ENCODE measurements at places on chromosomes 4 and X. TPM values are rescaled to one million over a fixed set of nuclear protein-coding genes. Genes with fewer than 3 reads are reported as not detected.
A peak's percentile ranks its signal among the peaks of the same experiment; 100 is the strongest.

ARHGAP10 gene
- 126 TPM for total RNA-seq

- DNase-seq = no peak
Observed at GRCh38 chrX:311156-312129, 7.2 kb downstream of the GTPBP6 start.

GRCh38 chrX:86455495-86455894, 307.2 kb downstream of the DACH2 start:
- DNase-seq = no peak

SYTL4 gene
- 23.2 TPM for total RNA-seq

DNA sequence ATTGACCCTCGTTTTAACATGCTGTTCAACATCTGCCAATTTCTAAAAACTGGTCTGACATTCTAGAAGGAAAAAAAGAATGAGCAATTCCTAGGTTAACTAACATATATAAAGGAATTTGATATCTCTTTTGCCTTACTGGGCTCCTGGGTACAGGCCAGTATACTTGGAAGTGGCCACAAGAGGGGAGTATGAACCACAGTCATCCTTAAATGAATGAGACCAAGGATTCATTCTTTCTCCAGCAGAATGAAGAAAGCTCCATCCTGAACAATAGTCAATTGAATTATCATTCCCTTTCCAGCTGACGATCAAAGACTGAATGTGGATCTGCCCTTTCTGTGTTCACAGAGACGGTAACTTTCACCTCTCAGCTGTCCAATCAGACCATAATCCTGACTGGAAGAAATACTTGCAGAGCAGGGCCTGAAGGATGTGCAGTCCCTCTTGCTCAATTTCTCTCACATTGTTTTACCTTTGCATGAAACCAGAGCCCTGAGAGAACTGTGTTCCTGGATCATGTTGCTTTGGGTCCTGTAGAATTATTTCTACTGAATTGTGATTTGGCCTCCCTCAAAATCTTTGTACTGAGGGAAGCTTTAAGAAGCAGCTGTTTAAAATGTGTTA, 14.8 kb upstream of the SPARCL1 start:
- no peak for DNase-seq

DNA sequence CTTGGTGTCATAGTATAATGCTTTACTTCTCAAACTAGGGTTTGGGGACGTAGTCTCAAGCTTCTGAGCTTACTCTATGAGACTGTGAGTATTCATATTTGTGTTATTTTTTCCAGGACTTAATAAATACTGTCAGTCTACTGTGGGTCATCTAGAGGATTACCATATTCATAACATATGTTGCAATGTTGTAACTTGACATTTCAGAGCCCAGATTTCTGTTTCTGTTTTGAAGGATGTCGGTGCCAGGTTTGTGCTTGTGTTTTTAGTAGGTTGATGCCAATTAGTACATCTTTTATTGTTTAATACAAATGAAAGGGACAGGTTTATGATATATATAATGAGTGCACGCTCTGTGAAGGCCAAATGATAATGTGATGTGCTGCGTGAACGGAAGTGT, 69.6 kb downstream of the SPANXN4 start:
- DNase-seq = no peak

FGA gene
- not detected for total RNA-seq

GRCh38 chr4:78149751-78150542, 92.8 kb downstream of the FRAS1 start:
- no peak for DNase-seq

SYAP1 gene
- total RNA-seq = 47.8 TPM

WAS gene
- 0.19 TPM for total RNA-seq

DNA sequence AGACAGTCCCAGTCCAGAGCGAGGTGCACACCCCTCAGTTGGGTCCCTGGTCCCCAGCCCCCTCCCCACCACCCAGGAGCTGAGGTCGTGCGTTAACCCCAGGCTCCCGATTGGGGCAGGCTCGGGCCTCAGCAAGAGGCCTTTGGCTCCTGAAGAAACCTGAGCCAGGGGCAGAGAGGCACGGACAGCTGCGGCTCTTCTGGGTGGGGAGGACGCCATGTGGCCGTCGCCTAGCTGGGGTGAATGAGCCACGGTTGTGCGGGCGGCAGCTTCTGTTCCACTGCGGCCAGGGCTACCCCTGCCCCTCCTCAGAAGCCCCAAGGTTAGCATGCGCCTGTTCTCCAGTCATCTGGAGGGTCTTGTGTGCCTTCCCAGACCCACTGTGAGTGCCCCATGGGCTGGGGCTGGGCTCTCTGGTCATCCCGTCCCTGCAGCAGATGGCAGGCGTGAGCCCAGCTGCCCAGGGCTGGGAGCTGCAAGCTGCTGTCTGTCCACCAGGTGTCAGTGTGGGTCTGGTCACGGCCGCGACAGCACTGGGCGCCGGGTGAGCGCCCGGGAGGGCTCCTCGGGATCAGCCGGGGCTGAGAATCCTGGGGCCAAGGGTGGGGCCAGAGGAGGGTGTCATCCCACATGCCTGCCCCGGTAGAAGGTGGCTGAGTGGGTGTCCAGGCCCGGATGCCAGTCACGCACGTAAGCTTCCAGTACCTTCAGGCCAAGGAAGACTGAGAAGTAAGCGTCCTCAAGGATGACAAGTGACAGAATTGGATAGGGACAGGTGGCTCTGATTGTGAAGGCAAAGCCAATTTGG, 21.9 kb downstream of the ATP2B3 start:
- peak; percentile 91 for DNase-seq

DNA sequence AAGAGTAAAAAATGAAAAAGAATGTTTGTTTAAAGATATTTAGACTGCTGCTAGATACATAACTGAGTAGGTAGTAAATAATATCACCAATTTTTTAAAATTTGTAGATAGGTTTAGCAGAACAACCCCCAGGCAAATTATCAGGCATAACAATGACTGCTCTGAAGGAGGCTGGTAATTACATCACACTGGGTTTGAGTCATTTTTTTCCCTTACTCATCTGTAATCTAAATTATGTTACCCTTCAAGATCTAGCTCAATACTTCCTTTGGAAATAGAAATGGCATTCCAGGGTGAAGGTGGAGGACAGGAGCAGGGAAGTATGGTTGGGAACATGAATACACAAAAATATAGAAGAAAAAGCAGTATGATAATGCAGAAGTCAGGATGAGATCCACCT, 431.6 kb upstream of the MAOA start:
- no peak for DNase-seq

- no peak for DNase-seq
Observed at GRCh38 chr4:180052629-180053028, 2190.6 kb upstream of the TENM3 start.

DNA sequence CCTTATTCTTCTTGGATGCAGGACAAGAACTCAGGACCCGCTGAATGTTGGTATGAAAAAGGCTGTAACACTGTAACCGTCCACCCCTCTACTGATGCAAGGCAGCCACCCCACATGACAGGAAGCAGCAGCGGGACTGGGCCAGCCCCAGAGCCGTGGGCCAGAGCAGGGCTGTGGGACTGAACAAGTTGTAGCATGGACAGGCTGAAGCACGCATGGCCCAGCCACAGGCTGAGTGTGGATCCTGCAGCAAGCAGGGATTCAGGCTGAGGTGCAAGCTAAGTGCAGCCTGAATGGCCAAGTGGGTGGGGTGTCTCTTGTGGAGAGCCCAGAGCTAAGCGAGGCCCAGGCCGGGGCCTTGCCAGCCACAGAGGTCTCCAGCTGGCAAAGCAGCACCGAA, 632.2 kb downstream of the SPOCK3 start:
- DNase-seq = no peak

- no peak for DNase-seq
Observed at GRCh38 chr4:75434105-75434504, 80.1 kb downstream of the RCHY1 start.

ODAM gene
- total RNA-seq = not detected

- no peak for DNase-seq
Observed at GRCh38 chr4:68342134-68342533, 7.8 kb downstream of the YTHDC1 start.

GRCh38 chr4:167049257-167049656, 185.0 kb downstream of the SPOCK3 start:
- DNase-seq = no peak

DNA sequence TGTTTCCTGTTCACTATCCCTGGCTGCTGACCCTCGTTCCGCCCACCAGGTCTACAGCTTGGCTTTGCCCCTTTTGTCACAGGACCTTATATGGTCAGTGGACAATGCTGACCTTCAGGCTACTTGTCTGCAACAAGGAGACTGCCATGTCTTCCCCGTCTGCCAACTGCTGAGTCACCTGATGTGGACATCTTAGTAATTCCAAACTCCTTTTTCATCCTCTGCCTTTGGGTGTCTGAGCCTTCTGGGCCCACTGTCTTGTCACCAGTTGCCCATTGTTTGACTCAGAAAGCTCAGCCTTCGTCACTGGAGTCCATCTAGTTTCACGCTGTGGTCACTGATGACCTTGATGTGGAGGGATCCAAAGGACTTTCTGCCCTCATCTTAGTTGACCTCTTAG, 30.2 kb downstream of the GPRIN3 start:
- DNase-seq = no peak

SLITRK4 gene
- 0.11 TPM for total RNA-seq

DNA sequence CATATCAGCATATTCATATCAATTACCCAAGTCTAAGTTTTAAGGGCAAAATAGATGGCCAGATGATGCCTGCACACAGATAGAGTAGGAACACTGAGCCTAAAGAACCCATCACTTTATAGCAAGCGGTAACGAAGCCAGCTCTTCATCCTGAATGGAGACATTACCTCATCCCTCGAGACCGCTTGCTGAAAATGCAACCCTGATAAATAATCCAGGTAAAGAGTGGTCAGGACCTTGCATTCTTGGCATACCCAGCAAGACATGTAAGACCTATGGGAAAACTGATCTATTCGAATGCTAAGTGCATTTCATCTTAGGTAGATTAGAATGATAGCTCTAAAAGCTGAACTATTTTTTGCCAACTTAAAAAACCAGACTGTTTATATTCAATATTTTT, 25.3 kb downstream of the DCHS2 start:
- no peak for DNase-seq

GRCh38 chr4:121096629-121097028, 24.3 kb upstream of the NDNF start:
- no peak for DNase-seq

DNA sequence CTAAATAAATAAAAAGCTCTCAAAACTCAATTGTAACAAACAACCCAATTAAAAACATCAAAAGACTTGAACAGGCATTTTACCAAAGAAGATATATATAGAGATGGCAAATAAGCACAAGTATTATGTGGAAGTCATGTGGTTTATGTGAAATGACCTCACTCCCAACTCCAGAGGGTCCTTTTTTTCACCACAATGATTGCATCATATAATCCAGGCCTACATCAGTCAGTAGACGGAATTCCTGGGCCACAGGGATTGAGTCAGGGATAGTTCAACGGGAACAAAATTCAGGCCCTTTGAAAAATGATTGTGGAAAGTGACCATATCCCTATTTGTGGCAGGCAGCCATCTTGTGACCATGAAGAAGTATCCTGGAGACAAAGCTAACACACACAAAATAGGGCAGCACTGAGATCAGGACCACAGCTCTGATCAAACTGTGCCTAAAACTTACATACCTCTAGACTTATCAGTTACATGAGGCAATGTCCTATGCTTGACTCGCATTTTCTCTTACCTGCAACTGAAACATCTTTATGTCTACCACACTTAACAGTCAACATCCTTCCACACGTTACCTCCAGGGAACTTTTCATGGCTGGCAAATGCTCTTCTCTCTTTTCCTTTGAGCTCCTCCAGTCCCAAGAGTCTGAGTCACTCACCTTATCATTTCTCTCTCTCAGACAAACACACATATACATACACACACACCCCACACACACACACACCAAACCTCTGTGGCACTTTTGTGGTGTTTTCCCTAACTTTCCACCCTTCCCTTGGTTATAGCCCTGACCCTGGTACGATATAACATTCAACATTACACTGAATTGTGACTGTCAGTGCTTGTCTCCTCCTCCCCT, 113.5 kb downstream of the PHF8 start:
- DNase-seq = no peak

IQCM gene
- not detected for total RNA-seq

DNA sequence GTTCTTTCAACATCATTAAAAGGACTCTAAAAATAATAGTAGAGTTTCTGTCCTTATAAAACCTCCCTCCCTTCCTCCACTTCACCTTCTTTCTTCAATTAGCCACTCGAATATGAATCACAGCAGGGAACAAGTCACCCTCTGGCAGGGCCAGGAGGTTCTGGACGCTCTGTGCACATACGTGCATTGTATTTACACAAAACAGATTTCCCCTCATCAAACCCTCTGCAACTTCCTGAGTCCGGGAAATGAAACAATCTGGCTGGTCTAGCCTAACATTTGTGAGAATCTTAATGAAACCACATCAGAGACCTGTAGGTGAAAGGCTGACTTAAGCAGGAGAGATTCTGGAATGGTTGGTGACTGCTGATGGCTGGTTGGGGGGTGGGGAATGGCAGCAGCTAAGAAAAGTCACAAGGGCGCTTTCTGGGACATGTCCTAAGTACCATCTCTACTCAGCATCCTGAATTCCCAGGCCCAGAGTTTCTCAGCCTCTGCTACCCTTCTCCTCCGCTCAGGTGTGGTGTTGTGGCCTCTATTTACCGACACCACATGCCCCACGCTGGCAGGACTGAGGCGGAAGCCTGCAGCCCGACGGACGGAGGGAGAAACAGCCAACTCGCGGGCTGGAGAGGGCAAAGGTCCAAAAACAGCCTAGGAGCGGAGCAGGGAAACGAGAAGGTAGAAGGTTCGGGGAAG, 1.0 kb downstream of the ZDHHC9 start:
- no peak for DNase-seq

GRCh38 chr4:165493359-165493758, 114.6 kb downstream of the CPE start:
- peak; percentile 90 for DNase-seq

DGAT2L6 gene
- not detected for total RNA-seq

- no peak for DNase-seq
Observed at GRCh38 chr4:183602557-183603027, 56.4 kb downstream of the RWDD4 start.

SPANXA2 gene
- not detected for total RNA-seq

DNA sequence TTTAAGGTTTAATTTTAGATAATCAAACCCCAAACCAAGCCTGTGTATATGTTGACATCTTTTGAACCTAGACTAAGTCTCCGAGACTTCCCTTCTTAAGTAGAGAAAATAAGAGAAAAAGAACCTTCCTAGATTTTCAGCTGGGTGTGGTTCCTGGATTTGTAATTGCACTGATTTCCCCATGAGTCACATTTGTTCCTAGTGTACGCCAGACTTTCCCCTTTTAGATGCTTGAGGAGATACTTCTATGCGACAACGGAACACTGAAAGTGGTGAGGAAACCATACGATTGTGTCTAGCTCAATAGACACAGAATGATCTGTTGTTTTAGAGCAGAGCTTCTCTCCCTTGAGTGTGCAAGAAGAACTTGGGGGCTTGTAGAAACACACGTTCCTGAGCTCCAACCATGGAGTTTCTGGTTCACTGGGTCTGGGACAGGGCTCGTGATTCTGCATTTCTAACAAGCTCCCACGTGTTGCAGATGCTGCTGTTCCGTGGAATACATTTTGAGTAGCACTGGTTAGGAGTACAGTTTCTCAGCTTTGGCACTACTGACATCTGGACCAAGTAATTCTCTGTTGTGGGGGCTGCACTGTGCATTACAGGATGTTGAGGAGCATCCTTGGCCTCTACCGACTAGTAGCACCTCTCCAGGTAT, 87.1 kb downstream of the AMELX start:
- DNase-seq = no peak

- DNase-seq = no peak
Observed at GRCh38 chr4:151169223-151169622, 69.8 kb downstream of the RPS3A start.

GPR119 gene
- total RNA-seq = not detected

All from osteocyte (in vitro differentiated cells).